ENCODE measurements at places on chromosomes 6 and 20.

DNA sequence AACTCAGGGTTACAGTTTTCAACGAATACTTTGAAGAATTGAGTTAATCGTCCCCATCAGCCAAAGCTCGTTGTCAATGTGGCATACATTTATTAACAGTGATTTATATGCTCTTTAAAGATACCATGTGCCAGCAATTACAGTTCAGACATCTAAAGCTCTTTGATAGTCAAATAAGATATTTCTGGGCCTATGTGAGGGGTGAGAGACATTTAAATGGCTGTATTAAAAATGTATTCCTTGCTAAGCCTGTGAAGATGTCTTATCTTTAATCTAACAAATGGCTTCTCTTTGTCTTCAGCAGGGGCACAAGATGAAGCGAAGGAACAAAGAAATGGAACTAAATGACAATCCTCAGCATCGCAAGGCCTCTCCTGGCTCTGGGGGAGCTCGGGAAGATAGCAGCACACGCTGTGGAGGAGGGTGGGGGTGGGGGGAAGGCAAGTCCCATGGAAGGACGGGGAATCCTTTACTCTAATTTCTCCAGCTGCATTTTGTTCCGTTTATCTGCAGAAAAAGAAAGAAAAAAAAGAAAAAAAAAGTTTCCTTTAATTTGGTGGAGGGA is 523.6 kb downstream of the KIF16B start:
- DNase-seq = no peak

DNA sequence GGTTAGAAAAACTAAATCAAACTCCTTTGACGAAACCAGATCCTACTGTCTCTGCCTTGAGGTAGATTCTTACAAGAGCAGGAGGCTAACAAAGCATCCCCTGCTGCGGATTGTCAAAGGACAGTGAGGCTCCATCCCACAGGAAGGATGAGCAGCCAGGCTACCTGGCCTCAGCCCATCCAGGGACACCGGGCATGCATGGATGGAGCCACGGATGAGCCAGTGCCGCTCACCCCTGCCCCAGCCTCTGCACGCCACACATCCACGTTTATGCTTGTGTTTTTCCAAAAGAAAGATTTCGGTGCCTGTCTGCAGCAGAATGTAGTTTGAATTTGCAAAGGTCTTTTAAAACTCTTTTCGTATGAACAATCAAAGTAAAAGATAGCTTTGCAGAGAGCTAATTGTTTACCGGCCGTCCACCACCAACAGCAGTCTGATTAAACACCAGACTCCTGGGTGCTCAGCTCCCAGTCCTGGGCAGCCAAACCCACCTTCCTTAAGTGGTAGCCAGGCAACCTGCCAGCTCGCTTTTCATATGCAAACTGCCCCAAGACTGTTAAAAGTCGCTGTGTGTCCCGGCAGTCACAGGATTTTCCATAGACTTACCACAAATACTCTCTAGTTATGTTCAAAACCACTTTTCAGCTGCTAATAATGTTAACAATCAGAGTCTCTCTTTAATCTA is 999 bp downstream of the THBS2 start:
- no peak for DNase-seq

- DNase-seq = no peak
These were observed 79.7 kb downstream of the EDN1 start for GRCh38 chr6:12369781-12370262.

DNA sequence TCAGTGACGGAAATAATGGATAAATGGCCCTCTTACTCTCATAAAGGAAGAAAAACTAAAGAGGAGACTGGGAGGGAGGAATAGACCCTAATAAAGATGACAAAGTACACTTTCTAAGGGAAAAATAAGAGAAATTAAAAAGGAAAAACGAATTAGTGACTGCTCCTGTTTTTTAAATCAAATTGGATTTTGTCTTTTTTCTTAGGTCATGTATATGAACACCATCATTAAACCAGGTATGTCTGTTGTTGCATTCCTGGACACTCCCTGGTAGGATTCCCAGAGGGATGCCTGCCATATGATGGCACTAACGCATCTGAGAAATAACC is 59.4 kb upstream of the BTN3A2 start:
- no peak for DNase-seq

GRCh38 chr6:64014595-64014994 is 379.0 kb downstream of the PHF3 start:
- DNase-seq = no peak

GRCh38 chr6:110528101-110528929 is 51.9 kb upstream of the SLC22A16 start:
- no peak for DNase-seq

GRCh38 chr6:39561536-39562266 is 163.5 kb downstream of the KIF6 start:
- no peak for DNase-seq

DNA sequence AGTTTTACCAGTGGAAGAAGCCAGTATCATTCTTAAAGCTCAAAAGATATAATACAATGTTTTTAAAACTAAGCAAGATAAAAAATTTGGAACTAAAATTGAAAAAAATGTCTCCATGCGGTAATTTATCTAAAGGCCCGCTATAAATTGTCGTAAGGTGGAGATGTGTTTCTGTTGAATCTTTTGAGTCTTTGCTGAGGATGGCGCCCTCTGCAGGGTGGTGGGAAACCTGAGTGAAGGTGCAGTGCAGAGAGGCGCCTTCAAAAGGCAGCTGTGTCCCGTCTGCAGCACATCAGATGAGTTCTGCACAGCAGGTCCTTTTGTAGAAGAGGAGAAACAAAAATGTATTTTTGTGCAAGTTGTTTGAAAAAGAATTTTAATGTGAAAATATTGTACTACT is 29.4 kb upstream of the KIF25 start:
- DNase-seq = no peak

DNA sequence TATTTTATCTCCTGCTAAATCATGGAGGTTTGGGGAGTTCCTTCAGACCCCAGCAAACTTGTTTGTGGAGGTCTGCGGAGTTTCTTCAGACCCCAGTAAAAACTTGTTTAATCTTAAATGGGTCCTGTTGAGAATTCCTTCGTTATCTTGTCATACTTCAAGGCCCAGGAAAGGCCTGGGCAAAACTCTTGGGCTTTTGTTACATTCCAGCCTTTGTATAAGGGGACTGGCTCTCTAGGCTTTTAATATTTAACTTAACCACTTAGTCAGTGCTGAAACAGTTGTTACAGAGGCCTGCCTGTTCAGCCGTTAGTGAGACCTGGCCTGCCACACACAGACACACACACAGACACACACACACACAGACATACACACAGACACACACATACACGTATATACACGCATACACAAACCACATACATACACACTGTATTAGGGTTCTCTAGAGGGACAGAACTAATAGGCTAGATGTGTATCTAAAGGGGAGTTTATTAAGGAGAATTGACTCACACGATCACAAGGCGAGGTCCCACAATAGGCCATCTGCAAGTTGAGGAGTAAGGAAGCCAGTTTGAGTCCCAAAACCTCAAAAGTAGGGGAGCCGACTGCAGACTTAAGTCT is 21.3 kb upstream of the CST3 start:
- DNase-seq = no peak

DNA sequence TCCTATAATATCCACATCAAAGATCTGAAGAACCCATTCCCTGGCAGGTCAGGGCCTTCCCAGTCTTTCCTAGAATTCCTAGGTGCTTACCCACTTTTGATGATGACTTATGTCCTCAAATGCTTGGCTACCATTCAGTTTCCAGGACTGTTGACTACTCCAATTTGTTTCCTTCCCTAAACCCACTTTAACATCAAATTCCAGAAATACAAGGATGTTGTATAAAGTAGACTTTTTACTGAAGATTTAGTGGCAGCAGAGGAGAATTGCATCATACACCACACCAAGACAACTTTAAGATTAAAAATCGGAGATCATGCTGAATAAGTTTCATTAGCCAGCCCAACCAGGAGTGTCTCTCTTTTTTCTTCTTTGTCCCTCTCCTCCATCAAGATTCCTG is 203.3 kb upstream of the LAMP5 start:
- no peak for DNase-seq

GRCh38 chr6:15800841-15801617 is 138.2 kb upstream of the DTNBP1 start:
- no peak for DNase-seq

GRCh38 chr20:17797161-17797560 is 97.4 kb downstream of the BANF2 start:
- DNase-seq = no peak

GRCh38 chr6:78867020-78867369 is 356 bp upstream of the IRAK1BP1 start:
- DNase-seq = no peak

DNA sequence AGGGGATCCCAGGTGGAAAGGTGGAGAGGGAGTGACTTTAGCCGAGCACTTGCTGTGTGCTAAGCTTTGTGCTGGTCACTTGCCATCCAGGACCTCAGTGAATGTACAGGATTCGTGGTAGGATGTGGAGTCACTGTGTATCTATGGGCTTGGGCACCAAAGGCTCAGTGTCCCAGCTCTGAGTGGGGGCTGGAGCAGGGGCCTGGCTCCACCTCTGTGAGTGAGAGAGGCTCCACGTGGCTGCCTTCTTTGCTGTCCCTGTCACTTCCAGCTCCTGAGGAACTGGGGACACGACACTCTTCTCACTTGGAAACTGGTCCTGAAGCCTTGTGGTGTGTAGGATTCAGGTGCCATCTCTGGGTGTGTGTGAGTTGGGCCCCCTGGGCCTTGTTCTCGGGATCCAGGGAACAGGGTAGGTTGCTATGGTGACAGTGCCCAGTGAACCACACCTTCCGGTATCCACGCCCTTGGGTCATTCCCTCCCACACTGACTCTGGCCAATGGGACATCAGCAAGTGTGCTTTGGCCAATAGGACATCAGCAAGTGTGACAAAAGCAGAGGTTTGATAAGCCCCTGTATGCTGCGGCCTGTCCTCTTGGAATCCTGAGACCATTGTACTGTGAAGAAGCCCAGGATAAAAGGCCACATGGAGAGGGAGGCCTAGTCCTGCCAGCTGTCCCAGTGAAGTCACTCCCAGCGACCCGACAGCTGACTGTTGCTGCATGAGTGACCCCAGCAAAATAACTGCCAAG is 87.7 kb downstream of the CDH22 start:
- DNase-seq = no peak

GRCh38 chr6:56293781-56294180 is 46.4 kb upstream of the COL21A1 start:
- DNase-seq = no peak

DNA sequence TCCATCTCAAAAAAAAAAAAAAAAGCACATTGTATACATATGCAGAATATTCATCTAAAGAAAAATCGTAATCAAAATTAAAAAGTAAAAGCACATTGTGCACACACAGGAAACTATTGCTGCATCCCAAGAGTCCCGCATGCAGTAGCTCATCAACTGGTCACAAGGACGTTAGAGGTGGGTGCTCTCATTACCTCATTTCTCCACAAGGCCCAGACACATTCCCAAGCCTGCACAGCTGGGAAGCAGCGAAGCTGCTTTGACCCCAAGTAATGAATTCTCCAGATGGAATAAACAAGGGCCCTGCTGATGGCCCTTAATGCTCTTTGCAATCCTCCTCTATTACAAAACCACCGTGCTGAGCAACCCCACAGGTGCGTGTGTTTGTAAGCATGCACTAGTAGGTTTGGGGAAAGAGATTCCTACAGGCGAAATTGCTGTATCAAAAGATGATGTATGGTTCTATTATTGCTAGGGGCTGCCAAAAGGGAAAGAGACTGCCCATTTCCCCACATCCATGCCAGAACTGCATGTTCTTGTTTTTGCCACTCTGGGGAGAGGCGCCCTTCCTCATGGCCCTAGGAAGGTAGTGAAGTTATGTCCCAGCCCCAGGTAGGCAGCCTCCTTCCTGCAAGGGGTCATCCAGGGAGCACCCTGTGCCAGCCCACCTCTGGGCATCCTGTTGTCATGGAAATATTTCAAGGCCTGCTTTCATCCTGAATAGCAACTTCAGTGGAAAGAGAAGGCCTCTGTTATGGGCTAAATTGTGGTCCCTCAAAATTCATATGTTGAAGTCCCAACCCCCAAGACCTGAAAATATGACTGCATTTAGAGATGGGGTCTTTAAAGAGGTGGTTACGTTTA is 34.6 kb upstream of the PTGIS start:
- no peak for DNase-seq

DNA sequence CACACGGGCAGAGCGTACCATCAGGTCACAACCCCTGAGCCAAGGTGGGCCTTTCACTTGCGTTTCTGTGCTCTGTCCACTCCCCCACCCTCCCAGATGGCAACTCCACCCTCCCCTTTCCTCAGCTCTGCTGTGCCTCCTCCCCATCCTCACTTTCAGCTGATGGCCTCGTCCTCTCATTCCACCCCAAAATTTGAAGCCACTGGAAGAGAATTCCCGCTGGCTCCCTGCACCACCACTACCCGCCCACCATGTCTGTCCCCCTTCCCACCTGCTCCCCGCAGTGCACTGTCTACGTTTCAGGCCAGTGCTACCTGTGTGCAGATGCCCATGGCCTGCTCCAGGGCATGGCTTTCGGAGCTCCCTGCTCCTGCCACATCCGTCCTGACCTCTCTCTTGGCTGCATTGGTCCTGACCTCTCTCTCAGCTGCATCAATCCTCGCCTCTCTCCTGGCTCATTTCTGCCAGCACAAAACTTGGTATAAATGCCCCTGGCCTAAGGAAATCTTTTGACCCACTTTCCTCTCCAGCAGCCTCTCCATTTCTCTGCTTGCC is 24.0 kb downstream of the SYNJ2 start:
- no peak for DNase-seq

DNA sequence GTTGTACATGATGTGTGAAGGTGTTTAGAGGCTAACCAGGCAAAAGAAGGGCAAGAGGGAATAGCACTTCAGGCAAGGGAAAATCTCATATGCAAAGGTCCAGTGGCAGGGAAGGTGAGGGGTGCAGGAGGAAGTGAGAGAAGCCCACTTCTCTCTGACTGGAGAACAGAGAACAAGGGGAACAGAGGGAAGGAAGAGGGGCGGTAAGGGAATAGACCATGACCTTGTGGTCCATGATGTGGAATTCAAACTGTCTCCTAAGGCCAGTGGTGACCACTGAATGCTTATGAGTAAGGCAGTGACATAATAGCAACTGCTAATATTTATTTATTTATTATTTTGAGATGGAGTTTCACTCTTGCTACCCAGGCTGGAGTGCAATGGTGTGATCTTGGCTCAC is 20.6 kb upstream of the SLC9A8 start:
- DNase-seq = no peak

DNA sequence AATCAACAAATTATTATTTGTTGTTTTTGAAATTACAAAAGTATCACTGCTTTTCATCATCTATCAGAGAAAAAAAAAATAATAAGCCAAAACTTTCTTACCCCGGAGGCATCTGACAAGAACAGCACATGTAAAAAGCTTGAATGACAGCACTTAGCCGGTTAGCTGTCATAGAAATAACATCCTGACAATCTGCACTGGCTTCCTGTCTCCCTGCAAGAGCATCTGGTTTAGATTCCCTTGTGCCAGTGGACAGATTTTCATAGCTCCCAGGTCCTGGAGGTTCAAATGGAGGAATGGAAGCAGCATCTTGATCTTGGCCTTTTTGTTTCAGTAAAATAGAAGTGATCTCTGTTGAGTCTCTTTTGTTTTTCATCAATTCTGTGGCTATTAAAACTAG is 74.8 kb downstream of the HACE1 start:
- no peak for DNase-seq

- DNase-seq = no peak
These were observed 39.1 kb upstream of the SIRPG start for GRCh38 chr20:1696521-1697209.

GRCh38 chr6:105769197-105769596 is 316.9 kb upstream of the PRDM1 start:
- no peak for DNase-seq
